ENCODE measurements at places on chromosomes 1 and 21.

DNA sequence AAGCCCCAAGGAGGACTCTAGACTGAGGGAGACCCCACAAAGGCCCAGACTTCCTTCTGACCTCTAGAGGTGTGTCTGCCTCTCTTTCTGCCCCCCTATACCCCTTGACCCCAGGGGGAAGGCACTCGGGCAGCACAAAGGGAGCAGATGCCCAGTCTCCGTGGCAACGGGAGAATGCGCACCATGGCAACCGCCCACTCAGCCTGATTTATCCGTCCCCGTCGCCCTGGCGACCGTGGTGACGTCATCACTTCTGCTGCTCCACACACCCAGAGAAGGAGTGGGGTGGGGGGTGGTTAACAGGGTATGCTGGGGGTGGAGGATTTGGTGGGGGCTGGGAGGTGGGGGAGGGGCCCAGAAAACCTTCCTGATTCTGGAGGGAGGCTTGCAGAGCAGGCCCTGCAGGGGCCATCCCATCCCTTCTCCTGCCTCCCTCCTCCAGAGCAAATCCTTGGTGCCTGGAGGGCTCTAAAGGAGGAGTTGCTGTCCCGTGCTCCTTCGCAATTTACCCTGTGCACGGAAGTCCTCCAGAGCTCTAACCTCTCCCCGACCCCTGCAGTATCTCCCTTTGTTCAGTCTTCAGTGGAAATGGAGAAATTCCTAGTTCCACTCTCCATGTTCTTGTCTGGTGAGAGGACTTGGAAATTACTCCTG, 6.3 kb downstream of the CELF3 start:
- DNase-seq: no peak

GRCh38 chr21:37800057-37800455, 116.2 kb downstream of the KCNJ6 start:
- DNase-seq: no peak

DNA sequence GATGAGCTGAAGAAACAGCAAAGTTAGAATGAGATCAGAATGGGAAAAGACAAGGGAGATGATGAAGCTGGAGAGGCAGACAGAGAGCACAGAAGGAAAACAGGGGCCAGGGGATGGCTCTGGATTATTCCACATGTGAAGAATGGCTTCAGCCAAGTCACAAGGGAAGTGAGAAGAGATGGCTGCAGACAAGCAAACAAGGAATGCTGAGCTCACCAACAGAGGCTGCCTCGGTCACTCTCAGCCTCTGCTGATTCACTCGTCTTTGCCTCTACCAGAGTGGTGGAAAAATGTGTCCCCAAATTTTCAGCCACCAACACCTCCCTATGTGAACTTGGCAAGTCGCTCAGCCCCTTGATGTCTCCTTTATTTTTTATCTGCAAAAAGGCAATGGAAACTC, 46.7 kb downstream of the TRABD2B start:
- no peak for DNase-seq

DNA sequence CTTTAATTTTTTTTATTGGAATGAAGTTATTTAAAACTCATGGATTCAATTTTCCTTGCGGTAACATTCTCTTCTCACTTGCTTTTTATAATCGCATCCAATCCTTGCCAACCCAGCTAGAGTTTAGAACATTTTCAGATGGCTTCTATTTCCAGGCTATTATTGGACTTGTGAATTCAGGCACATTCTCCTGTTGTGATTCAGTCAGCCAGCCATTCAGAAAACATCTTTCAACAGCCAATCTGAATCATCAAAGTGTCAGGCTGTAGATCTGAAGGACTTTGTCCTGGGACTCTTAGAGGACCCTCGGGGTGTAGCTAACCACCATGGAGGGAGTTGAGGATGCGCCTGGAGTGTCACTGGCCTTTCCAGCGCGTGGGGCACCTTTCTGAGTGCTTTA, 92.4 kb downstream of the PRDM2 start:
- DNase-seq: no peak

GRCh38 chr1:203476216-203476814, 709 bp downstream of the PRELP start:
- DNase-seq: no peak

DNA sequence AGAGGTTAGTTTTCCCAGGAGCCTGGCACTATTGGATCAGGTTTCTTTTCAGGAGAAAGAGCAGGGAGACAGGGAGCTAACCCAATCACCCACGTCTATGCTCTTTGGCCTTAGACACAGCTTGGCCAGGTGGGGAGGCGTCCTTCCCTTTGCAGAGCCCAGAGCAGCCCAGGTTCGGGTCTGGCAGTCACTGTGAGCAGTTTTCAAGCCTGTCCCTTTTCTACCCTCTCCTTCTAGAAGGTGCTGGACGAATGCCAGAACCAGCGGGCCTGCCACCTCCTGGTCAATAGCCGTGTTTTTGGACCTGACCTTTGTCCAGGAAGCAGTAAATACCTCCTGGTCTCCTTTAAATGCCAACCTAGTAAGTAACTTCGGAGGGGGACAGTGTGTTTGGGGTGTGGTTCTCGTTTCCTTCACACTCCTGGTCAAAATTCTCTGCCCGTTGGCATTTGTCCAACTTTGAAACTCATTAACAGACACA, 44.9 kb downstream of the EVA1C start:
- peak; percentile 58 for DNase-seq

- DNase-seq: no peak
Observed at GRCh38 chr1:170776777-170777176, 112.8 kb downstream of the PRRX1 start.

GRCh38 chr1:53547231-53547790, 88.1 kb downstream of the DMRTB1 start:
- peak; percentile 26 for DNase-seq

Measured in Right ventricle myocardium superior (tissue), 1 donor.